ENCODE measurements at places on chromosomes 2 and 18. TPM values are rescaled to one million over a fixed set of nuclear protein-coding genes. Genes with fewer than 3 reads are reported as not detected.

GRCh38 chr2:239854596-239854995 is 170.5 kb downstream of the NDUFA10 start:
- no peak for DNase-seq

The UGGT1 gene
- 39.5 TPM for polyA plus RNA-seq

DNA sequence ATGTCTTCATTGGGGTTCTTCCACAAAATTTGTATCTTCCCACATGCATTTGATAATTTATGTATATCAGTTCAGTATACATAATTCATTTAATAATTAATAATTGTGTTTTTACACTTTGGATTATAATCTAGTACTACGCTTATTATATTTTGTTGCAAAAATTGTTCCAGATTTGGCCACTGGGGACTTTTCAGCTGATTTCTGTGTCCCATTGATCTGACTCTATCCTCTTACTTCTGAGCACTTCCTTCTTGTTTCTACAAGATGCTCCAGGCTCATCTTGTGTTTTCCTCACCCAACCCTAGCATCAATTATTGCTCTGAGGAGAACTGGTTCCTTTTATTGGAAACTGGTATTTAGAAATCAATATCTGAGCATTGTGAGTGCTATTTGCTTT is 215.3 kb upstream of the CDH19 start:
- DNase-seq, result no peak

GRCh38 chr2:163690896-163691295 is 44.9 kb downstream of the FIGN start:
- no peak for DNase-seq

The RPRM gene
- 4.8 TPM for polyA plus RNA-seq

The TBR1 gene
- not detected for polyA plus RNA-seq

The NYAP2 gene
- polyA plus RNA-seq, result not detected

The REG3G gene
- not detected for polyA plus RNA-seq

Data from right renal cortex interstitium (tissue), 3 donors.